H1 (cell line): ENCODE measurements at places on chromosomes 7 and 10. TPM values are rescaled to one million over a fixed set of nuclear protein-coding genes. Genes with fewer than 3 reads are reported as not detected.

- no peaks in the 10 kb centered on the region for H3K4me1 ChIP-seq
- DNase-seq, result no peak
- no peaks in the 10 kb centered on the region for H3K27me3 ChIP-seq
- H3K36me3 ChIP-seq, result no peaks in the 10 kb centered on the region
- no peak overlapping the region for H3K27ac ChIP-seq
These were observed 35.2 kb downstream of the GBF1 start for GRCh38 chr10:102280397-102281101.

DNA sequence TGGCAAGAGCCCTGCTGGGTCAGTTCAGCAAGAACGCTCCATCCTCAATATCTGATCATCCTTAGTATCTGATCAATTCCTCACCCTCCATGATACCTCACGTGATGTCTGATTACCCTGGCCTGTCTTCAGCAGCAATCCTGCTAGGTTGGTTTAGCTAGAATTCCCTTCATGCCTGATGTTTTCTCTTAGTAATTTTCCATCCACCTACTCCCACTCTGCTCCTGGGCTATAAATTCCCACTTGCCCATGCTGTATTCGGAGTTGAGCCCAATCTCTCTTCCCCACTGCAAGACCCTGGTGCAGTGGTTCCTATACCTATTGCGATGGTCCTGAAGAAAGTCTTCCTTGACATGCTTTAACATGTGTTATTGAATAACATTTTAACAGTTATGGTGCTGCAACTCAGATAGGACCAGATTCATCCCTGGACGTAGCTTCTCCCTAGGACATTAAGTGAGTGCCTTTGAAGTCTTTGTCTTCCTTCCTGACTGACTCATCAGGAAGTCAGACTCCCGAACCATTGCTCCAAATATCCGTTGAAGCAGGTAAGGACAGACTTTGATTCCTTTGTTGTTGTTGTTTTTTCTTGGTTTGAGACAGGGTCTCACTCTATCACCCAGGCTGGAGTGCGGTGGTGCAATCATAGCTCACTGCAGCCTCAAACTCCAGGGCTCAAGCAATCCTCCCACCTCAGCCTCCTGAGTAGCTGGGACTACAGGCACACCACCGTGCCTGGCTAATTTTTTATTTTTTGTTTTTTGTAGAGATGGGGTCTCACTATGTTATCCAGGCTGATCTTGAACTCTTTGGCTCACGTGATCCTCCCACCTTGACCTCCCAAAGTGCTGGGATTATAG is 29.4 kb upstream of the CLDN3 start:
- H3K4me3 ChIP-seq, result no peak overlapping the region
- H3K4me1 ChIP-seq, result peaks cover 6% of the 10 kb centered on the region
- no peak overlapping the region for H3K27ac ChIP-seq
- H3K36me3 ChIP-seq, result no peaks in the 10 kb centered on the region

DNA sequence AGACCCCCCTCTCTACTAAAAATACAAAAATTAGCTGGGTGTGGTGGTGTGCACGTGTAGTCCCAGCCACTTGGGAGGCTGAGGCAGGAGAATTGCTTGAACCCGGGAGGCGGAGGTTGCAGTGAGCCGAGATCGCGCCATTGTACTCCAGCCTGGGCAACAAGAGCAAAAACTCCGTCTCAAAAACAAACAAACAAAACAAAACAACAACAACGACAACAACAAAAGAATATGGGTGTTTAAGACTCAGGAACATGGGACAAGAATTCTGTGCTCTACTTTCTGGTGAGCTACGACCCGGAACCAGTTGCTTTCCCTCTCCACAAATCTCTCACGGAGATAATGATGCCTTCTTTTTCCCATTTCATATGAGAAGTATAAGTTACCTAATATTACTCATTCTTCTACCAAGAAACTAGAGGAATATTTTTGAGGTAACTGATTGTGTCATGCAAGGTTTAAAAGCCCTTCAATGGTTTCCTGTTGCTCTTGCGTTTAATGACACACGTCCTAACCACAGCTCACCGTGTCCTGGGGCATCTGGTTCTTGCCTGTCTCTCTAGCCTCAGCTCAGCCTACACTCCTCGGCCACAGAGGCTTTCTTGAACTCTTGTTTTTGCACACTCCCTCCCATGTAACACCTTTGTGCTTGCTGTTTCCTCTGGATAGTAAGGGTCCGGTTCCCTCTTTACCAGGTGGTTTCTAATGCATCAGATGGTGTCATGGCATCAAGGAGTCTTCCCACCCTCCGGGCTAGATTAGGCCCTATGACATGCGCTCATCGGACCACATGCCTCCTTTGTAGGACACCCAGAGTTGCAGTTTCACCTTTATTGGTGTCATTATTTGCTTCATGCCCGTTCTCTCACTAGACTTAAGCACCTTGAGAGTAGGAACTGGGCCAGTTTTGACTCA is 67.5 kb downstream of the PFKFB3 start:
- H3K36me3 ChIP-seq, result no peaks in the 10 kb centered on the region
- DNase-seq, result no peak

- H3K27ac ChIP-seq, result no peak overlapping the region; the same call in 1 of the 2 replicates
- no peaks in the 10 kb centered on the region for H3K36me3 ChIP-seq
- H3K4me3 ChIP-seq, result no peak overlapping the region
- peaks cover 13% of the 10 kb centered on the region for H3K4me1 ChIP-seq
- no peaks in the 10 kb centered on the region for H3K27me3 ChIP-seq
- no peak for DNase-seq
These were observed 130.4 kb downstream of the CDH23 start for GRCh38 chr10:71527135-71527534.

DNA sequence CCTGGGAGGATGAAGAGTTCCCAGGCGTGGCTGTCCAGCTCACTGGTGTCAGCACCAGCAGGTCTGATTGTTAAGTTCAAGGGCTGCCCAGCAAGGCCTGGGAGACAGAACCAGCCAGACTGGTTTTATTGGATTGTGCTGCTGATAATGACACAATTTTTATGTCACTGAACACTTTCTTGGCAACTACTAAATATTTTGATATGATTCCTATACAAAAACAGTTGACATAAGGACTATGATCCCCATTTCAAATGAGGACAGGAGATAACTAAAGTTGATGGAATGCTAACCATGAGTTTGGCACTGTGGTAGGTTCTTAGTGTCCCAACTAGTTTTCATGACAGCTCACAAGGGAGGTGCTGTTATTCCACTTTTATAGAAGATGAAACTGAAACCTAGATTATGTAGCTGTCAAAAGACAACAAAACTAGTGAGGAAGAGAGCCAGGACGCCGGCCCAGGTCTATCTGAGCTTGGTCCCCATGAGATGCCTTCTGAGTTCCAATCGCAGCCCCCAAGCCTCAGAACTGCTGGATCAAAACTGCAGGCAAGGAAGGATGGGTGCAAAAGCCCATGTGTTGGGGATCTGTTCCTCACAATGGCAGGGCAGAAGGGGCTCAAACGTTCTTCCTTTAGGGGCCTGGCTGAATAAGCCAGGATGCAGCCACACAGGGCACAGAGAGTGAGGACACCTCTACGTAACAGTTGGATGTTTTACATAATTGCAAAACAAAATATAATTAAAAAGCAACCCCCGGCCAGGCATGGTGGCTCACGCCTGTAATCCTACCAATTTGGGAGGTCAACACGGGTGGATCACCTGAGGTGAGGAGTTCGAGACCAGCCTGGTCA is 52.8 kb downstream of the COBL start:
- no peak for DNase-seq
- H3K27ac ChIP-seq, result no peak overlapping the region
- no peak overlapping the region for H3K4me3 ChIP-seq
- no peaks in the 10 kb centered on the region for H3K36me3 ChIP-seq
- H3K27me3 ChIP-seq, result no peaks in the 10 kb centered on the region
- H3K4me1 ChIP-seq, result no peaks in the 10 kb centered on the region

DNA sequence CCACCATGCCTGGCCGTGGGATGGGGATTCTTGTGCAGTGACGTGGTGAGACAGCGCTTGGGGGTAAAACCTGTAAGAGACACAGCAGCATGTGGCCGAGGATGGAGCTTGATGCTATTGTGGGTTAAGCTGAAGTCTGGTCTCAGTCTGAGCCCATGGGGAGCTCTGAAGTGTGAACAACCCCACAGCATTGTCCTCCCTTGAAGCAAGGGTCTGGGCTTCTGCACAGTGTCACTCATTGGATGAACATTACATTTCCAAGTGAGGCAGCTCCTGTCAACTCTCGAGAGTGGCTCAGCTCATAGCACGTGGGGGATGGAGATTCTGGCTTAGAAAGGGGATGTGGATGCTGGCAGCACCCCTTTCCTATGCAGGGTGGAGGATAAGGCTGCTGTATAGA is 32.2 kb upstream of the ZNF438 start:
- H3K4me1 ChIP-seq, result no peaks in the 10 kb centered on the region
- no peak overlapping the region for H3K27ac ChIP-seq
- no peaks in the 10 kb centered on the region for H3K27me3 ChIP-seq
- no peak for DNase-seq
- no peaks in the 10 kb centered on the region for H3K36me3 ChIP-seq
- H3K4me3 ChIP-seq, result no peak overlapping the region

DNA sequence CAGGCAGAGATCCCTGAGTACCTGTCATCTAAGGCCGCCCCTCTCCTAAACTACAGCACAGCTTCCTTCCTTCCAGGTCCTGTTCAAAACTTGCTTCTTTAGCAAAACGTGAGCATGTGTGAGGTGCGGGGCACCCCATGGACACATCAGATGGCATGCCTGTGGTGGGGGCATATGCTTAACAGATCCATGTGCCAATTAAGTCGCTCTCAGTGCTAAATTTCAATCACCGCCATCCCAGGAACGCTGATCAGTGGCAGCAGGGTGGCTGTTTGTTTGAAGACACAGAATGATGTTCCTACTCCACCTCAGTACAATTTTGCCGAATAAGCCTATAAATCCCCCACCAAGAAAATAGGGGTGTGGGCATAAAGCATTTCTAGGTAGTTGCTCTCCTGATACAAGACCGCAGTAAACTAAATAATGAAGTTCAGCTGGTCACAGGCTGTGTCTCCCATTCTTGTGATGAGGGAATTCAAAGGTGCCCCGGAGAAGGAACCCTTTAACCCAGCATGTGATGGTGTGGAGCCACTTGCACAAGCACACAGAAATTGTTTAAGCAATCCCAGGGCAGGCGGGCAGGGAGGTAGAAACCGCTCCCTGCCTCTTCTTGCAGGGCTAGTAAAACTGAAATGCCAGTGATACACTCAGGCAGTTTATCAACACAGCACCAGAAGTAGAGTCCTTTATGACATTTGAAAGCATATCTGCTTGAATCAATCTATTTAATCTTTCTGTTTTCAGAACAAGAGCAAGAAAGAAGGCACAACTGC is 205.7 kb downstream of the SORCS1 start:
- no peak overlapping the region for H3K4me3 ChIP-seq
- no peaks in the 10 kb centered on the region for H3K4me1 ChIP-seq
- H3K27me3 ChIP-seq, result no peaks in the 10 kb centered on the region

- no peaks in the 10 kb centered on the region; the same call in 1 of the 2 replicates for H3K36me3 ChIP-seq
- no peak overlapping the region for H3K27ac ChIP-seq
- peaks cover 93% of the 10 kb centered on the region for H3K27me3 ChIP-seq
- no peak overlapping the region for H3K4me3 ChIP-seq
- H3K4me1 ChIP-seq, result peaks cover 13% of the 10 kb centered on the region
- DNase-seq, result no peak
These were observed 10.3 kb upstream of the ANKRD1 start for GRCh38 chr10:90930971-90931871.

GRCh38 chr7:5620459-5620881 is 161.0 kb downstream of the RNF216 start:
- no peaks in the 10 kb centered on the region for H3K4me1 ChIP-seq
- H3K4me3 ChIP-seq, result no peak overlapping the region
- no peak overlapping the region for H3K27ac ChIP-seq
- H3K36me3 ChIP-seq, result peaks cover 2% of the 10 kb centered on the region; the same call in 1 of the 2 replicates

- H3K36me3 ChIP-seq, result no peaks in the 10 kb centered on the region
- H3K27me3 ChIP-seq, result no peaks in the 10 kb centered on the region
- DNase-seq, result no peak
- no peaks in the 10 kb centered on the region for H3K4me1 ChIP-seq
- no peak overlapping the region for H3K4me3 ChIP-seq
These were observed 483.8 kb downstream of the TFEC start for GRCh38 chr7:115546790-115547189.

DNA sequence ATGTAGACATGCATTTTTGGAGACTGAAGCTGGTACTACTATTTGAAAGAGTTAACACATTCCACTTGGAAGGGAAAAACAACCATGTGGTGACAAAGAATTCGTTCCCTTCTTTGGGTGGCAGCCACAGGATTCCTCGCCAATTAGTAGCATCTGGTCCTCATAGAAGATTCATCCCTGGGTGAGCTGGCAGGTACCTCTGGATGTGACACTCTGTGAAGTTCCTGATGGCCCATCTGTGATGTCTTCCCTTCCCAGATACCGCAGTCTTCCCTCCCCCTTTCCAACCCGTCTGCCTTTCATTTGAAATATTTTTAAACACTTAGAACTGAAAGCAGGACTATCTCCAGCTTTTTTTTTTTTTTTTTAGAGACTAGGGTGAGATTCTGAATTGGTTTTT is 569.5 kb downstream of the TYW1 start:
- H3K27me3 ChIP-seq, result no peaks in the 10 kb centered on the region
- DNase-seq, result no peak
- no peak overlapping the region for H3K27ac ChIP-seq

GRCh38 chr10:76036962-76037361 is 605.5 kb downstream of the LRMDA start:
- H3K4me1 ChIP-seq, result no peaks in the 10 kb centered on the region
- no peak for DNase-seq
- H3K27ac ChIP-seq, result no peak overlapping the region
- H3K27me3 ChIP-seq, result no peaks in the 10 kb centered on the region
- no peak overlapping the region for H3K4me3 ChIP-seq

DNA sequence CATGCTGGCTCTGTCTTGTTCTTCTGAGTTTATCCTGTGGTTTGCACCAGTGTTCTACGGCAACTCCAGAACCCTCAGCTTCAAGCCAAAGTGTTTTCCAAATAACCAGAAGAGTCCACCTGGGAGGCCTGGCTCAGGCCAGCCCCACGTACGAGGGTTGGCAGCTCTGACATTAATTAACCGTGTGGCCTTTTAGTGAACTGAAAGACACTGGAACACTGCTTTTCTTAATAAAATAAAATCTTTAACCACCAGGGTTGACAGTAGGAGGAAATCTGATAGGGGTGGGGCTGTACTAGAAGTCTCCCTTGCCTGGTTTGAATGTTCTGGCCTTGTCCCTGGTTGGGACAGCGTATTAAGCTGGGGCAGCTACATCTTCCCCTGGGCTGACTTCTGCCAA is 64.9 kb downstream of the SYPL1 start:
- no peaks in the 10 kb centered on the region for H3K27me3 ChIP-seq
- no peak for DNase-seq
- H3K36me3 ChIP-seq, result no peaks in the 10 kb centered on the region
- H3K27ac ChIP-seq, result no peak overlapping the region

The CCL24 gene
- total RNA-seq, result not detected in 2 replicates

The CHRM2 gene
- total RNA-seq, result 0.17 and 0.33 TPM in 2 replicates

The TUBB8 gene
- 1.4 and 1.5 TPM in 2 replicates for total RNA-seq

The SPDYE2 gene
- not detected in 2 replicates for total RNA-seq

The OR2A5 gene
- total RNA-seq, result not detected in 2 replicates

The HSPA12A gene
- total RNA-seq, result 4.8 and 6.9 TPM in 2 replicates

The PRKCQ gene
- 21.4 and 22.6 TPM in 2 replicates for total RNA-seq

The LBX1 gene
- total RNA-seq, result not detected in 2 replicates

The MYO1G gene
- 0.11 and 0.19 TPM in 2 replicates for total RNA-seq

The CRPPA gene
- total RNA-seq, result 0.39 and 0.71 TPM in 2 replicates

The FGF8 gene
- total RNA-seq, result 3.9 and 4.1 TPM in 2 replicates

The RBM20 gene
- total RNA-seq, result 0.29 and 0.63 TPM in 2 replicates

The HSPA14 gene
- 32.9 and 36.4 TPM in 2 replicates for total RNA-seq
